Mesangial cell (primary cell): ENCODE measurements at places on chromosomes 3 and 15. TPM values are rescaled to one million over a fixed set of nuclear protein-coding genes. Genes with fewer than 3 reads are reported as not detected.

Gene NPTN
- 112 and 117 TPM in 2 replicates for total RNA-seq

Gene TGM5
- not detected in 2 replicates for total RNA-seq

Gene KBTBD13
- not detected in 2 replicates for total RNA-seq

Gene SUCNR1
- total RNA-seq = 0.49 and 2.0 TPM in 2 replicates

Gene COMMD2
- total RNA-seq = 21.4 and 26.7 TPM in 2 replicates

Gene SMCO1
- total RNA-seq = not detected in 2 replicates

Gene UROC1
- not detected in 2 replicates for total RNA-seq
